ENCODE measurements at places on chromosomes 2 and 18.

GRCh38 chr2:189150033-189150432 lies 29.5 kb downstream of the COL5A2 start:
- DNase-seq = no peak

DNA sequence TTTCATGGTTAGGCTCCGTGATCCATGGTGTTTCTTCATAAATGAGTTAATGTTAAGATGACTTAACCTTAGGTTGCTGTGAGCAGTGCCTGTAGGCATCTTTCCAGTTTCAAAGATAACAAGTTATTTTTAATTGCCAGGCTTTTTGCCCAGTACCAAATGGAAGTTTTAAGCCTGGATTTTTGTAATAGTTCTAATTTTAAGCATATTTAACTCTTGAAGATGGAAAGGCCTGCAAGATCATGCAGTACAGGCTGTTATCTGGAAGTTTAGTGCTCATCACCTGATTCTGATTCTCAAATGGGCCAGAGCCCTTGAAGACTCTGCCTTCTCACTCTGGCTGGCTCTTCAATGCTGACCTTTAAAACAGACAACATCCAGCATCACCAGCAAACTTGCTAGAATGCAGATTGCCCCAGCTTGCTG lies 141.3 kb downstream of the NCK2 start:
- DNase-seq = no peak

GRCh38 chr2:100321866-100322820 lies at the start of gene LONRF2:
Gene LONRF2, minus strand, starts transcription at chr2:100322501. Its CDS starts 408 bp downstream, at chr2:100322093.
- DNase-seq = no peak

DNA sequence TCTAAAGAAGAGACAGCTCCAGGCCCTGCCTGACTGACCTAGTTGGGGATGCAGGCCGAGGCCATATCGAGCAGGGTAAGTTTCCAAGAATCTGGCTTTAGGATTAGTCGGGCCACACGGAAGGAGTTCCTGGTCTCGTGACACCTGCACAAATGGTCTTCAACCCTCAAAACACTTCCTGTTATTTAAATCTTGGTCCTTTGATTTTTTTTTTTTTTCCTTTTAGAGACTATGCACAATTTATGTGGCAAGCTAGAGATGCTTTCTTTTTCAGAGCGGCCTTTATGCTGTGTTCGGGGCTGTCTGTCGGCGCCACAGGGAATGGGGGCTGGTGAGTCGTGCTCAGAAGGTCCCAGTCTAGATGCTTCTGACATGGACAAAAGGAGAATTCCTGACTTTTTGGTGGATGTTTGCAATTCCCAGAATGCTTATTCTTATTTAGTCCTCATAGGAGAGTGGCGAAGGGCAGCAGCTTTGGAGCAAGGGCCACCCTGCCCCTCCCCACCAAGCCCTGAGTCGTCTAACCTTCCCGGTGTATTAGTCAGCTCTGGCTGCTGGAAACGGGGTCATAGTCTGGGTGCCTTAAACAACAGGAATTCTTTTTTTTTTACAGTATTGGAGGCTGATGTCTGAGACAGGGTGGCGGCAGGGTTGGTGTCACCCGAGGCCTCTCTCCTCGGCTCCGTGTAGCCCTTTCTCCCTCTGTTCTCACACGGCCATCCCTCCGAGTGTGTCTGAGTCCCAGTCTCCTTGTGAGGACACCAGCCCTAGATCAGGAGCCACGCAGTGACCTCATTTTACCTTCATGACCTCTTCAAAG lies 27.4 kb downstream of the HPCAL1 start:
- no peak for DNase-seq

DNA sequence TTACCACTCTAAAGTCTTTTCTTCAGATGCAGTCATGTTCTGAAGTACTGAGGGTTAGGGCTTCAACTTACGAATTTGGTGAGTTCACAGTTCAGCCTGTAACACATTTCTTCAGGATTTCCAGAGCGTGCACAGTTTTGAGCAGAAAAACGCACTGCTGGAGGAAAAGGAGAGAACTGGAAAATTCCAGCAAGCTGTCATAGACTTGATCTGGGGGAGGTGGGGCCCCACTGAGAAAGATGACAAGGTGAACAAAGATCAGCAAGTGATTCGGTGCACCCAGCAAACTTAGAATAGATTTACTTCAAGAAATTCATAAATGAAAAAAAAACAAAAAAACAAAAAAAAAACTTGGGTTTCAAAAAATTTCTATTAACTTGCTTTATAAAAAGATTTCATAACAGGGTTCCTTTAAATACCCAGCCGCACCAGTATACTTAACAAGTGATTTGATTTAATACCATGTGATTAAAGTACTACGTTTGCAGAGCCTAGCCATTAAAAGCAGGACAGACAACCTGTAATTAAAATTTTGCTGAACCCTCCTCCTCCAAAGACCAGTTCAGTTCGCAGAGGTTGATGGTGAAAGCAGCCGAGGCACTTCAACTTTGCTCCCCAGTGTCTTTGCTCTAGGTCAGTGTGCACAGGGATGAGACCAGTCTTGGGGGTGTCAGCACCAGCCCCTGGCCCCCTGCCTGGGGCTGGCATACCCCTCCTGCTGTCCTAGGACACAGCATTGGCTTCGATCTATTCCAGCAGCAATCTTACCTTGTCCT lies 30.5 kb downstream of the CTIF start:
- DNase-seq = no peak

DNA sequence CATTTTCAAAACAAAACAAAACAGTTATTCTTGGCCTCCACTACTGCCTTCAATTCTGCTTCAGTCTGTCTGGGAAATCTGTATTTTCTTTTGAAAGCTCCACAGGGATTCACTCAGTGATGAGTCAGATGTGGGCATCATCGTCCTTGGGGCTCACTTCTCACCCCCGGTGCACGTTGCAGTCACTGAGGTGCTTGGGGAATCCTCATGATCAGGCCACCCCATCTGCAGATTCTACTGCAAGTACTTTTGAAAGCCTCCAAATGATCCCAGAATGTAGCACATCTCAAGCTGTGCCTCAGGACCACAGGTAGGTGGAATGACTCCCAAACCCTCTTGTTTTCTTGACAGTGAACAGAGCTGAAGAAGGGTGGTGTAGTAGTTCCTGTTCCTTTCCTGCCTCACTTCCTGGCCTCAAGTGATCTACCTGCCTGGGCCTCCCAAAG lies 34.3 kb downstream of the LPIN2 start:
- DNase-seq = no peak

DNA sequence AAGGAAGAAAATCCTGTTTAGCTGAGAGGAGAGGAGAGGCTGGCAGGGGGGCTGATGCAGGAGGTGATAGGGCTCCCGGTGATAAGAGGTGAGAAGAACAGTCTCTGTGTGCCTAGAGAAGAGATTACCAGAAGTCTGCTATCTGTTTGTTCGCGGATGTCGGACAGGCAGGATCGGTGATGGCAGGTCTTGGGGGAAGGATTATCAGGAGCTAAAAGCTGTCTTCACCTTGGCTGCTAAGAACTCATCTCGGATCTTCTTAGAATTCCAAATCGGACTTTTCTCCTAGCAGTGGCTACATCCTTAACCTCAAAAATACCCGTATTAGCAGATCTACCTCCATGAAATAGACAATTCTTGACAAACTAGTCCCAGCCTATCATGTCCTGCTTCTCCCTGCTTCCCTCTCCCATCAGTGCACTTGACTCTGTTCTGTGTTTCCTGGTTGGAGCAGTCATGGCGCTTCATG lies 282.1 kb upstream of the TRIB2 start:
- no peak for DNase-seq

GRCh38 chr18:23617412-23618014 lies 31.2 kb upstream of the NPC1 start:
- no peak for DNase-seq

- DNase-seq = no peak
Observed at GRCh38 chr2:660586-661359, 16.4 kb downstream of the TMEM18 start.

DNA sequence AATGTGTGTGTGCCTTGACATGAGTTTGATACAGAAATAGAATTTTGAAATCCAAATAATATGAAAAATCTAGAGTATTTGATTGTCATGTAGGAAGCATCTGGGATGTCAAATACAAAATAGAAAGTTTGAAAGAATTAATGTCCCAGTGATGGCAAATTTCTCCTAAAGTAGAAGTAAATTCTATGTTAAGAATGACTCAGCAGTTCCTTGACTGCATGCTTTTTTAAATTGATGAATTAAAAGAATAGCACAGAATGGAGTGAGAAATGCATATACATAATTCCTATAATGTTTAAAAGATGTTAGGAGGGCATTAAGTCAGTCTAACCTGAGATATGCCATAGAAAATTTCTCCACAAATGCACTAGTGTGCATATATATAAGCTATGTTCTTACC lies 357.5 kb downstream of the TMEM182 start:
- no peak for DNase-seq

DNA sequence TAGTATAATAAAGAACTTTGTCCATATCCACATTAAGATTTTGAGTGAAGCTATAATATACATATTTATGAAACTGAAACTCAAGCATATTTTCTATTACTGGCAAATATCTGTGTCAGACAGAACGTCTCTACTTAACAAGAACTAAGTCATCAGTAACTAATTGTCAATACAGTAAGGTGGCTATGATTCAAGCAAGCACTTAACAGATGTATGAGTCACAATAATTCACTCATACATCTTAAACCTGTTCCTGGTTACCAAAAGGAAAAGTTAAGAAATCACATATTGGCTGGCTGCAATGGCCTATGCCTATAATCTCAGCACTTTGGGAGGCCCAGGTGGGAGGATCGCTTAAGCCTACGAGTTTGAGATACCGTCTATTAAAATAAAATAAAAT lies 96.0 kb downstream of the SOS1 start:
- no peak for DNase-seq

- DNase-seq = no peak
Observed at GRCh38 chr2:169765523-169765922, 31.9 kb downstream of the KLHL23 start.

DNA sequence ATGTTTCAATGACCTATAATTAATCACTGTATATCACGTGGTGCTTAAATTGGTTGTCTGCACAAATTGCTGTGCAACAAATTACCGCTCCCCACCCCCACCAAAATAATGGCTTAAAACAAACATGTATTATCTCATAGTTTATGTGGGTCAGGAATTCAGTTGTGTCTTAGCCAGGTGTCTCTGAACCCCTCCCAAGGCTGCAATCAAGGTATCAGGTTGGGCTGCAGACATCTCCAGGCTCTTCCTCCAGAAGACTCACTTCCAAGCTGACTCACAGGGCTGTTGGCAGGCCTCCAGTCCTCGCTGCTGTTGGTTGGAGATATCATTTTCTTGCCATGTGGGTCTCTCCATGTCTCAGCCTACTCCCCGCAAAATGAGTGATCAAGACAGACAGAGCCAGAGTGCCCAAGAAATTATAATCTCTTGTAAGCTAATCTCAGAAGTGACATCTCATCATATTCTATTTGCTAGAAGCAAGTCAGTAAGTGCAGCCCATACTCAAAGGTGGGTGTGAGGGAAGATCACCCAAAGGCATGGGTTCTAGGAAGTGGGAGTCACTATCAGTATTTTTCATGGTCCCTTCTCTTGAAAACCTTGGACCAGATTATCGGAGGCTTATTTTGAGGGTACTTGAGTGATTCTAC lies 38.4 kb downstream of the SPC25 start:
- no peak for DNase-seq

DNA sequence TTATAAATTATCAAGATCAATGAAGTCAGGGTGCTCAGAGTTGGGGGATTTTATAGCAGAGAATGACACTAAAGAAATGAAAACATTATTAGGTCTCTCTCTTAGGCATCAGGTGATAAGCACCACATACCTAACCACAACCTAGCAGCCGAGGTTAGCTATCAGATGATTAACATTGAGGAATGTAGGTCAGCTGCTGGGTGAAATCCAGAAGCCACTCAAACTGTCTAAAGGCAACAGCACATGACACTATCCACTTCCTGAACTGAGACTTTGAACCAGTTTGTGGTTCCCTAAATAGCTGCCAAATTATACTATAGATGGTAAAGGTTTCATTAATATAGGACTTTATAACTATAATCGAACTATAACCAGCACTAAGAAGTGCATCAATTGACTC lies 4.7 kb downstream of the EPG5 start:
- DNase-seq = no peak

DNA sequence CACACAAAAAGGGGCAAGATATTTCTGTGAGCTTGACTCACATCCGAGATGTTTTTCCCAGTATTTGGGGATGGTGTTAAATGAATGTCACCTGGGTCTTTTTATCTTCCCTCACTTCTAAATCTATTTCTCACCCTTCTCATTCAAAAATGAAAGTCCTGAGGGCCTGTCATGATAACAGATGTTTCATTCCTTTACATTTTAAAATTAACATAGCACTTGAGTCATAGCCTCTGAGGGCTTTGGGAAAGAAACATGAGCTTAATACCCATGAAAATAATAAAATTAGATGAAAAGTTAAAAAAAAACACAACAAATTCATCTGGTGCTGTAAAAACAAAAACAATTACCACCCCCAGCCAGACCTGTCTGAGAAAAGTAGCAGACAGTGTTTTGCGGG lies 226.7 kb downstream of the HNMT start:
- DNase-seq = no peak

DNA sequence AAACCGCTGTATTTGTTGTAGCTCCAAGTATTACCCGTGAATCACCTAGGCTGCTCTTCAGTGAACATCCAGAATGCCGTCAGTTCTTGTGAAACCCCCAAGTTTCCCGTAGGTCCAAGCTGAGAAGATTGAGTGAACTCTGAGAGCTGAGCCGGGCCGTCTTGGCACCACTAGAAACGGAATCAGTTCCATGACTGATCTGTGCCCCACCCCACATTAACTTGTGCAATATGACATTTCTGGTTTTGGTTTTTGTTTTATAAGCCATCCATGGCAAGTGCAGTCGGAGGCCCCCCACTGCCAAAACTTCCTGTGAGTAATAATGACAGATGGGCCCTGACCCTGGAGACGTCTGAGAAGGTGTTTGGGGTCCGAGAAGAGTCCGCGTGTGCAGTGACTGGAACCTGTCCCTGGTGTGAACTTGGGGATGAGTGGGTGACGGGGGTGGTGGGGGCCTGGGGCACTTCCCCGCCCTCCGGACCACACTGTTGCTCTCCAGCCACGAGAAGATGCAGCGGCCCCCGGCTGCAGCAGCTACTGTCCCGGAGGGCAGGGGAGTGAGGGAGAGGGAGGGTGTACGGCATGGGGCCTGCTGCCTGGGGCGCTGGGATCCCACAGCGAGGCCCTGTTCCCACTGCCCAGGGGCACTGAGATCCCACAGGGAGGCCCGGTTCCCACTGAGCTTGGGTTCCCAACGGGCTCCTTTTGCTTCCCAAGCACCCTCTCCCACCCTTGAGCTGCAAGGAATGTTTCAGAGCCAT lies 26.5 kb downstream of the NFATC1 start:
- DNase-seq = no peak

All from NCI-H187 treated with DMSO at 0.1 percent for 48 hours (cell line).